ENCODE measurements at places on chromosomes 3 and 15. TPM values are rescaled to one million over a fixed set of nuclear protein-coding genes. Genes with fewer than 3 reads are reported as not detected.

GRCh38 chr3:109806929-109807328 is 469.6 kb upstream of the DPPA4 start:
- DNase-seq = peak; percentile 75

GRCh38 chr15:52464478-52464877 is 64.2 kb downstream of the MYO5A start:
- DNase-seq = no peak

GRCh38 chr15:65275104-65275727 is 11.5 kb downstream of the PARP16 start:
- DNase-seq = no peak

DNA sequence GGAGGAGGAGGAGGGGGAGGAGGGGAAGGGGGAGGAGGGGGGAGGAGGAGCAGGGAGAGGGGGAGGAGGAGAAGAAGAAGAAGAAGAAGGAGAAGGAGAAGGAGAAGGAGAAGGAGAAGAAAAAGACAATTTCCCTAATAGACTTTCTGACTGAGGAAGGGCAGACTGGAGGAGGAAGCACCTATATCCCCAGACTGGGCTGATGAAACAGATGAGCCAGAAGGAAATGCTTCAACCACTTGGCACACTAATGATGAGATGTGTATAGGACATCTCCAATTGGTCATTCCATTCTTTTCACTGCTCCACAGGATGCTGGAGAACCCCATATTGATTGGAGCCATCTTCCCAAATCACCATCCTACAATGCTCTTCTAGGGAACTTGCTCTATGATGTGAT is 69.9 kb downstream of the LYZL4 start:
- no peak for DNase-seq

DNA sequence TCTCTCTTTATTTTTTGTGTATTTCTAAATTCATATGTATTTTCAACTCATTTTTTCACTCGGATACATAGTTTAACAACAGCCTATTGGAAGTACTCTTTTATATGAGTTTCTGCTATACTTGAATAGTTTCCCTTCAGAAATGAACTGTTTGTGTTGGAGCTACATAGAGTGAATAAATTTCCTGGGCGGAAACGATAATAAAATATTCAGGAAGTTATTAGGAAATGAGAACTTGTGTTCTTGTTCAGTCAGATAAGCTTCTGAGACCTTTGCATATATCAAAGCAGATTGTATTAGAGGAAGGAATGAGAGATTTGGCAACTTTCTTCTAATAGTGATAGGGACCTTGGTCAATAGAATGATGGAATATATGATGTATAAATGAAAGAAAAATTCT is 27.3 kb downstream of the NEO1 start:
- peak; percentile 43 for DNase-seq

Gene FBXL2
- total RNA-seq = 1.9 TPM

- peak; percentile 16 for DNase-seq
Measured at GRCh38 chr15:33700695-33701303, 267.5 kb upstream of the CHRM5 start.

- no peak for DNase-seq
Measured at GRCh38 chr3:97872525-97873042, 50.8 kb downstream of the CRYBG3 start.

DNA sequence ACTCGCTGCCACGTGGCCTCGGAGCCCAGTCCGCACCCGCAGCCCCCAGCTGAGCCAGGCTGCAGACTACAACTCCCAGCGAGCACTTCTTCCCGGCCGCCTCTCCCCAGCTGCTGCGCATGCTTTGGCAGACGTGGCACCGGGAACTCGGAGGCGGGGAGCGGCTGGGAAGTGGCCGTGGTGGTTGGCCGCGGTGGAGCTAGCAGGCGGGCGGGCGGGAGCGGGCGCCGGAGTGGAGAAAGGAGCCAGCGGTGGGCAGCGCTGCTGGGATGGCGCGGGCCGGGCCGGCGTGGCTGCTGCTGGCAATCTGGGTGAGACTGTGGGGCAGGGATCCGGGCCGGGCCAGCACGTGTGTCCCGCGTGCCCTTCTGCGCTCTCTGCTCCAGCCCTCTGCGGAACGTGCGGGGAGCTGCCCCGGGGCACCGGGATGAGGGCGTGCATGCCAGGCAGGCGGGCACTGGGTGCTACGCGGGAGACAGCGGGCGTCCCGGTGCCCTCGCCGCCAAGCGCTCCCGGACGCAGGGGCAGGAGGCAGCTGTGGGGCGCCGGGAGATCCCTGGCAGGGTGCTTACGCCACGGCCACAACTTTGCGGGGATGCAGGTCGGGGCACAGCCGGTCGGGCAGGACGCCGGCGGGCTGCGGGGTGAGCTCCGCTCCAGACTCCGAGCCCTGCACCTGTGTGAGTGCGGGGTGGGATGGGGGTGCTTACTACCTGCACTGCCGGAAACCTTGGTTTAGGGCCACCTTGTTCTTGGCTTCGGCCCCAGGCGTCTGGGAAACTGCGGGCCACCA is at the start of gene PDIA5:
PDIA5 (plus strand) TSS at position 130 of the 793 bp plus-strand sequence; CDS start at position 270, 140 bp downstream.
- DNase-seq = peak; percentile 65

Gene CKMT1B
- not detected for total RNA-seq

Gene HESX1
- 2.2 TPM for total RNA-seq

DNA sequence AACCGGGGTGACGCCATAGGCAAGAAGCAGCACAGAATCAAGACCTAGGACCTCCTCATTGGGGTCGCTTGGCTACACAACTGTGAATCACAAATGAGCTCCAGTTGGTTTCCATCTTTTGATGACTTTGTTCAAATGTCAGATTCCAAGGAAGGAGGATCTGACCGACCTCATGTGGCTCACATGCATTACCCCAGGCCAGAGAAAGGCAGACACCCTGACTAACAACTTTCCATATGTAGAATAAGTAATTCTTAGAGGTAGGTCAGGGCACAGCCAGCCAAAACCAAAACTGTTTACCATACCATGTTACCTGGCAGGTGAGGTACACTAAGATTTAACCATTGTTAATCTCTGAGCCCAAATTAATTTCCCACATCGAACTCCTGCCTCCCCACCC is 96.5 kb downstream of the CCNL1 start:
- DNase-seq = no peak

GRCh38 chr15:70466305-70466704 is 297.1 kb downstream of the UACA start:
- no peak for DNase-seq

DNA sequence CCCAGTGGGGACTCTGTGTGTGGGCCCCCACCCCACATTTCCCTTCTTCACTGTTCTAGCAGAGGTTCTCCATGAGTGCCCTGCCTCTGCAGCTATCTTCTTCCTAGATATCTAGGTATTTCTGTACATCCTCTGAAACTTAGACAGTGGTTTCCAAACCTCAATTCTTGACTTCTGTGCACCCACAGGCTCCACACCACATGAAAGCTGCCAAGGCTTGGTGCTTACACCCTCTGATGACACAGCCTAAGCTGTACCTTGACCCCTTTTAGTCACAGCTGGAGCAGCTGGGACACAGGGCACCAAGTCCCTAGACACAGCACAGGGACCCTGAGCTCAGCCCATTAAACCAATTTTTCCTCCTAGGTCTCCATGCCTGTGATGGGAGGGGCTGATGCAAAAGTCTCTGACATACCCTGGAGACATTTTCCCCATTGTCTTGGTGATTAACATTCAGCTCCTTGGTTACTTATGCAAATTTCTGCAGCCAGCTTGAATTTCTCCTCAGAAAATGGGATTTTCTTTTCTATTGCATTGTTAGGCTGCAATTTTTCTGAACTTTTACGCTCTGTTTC is 304.5 kb downstream of the OTOL1 start:
- no peak for DNase-seq

DNA sequence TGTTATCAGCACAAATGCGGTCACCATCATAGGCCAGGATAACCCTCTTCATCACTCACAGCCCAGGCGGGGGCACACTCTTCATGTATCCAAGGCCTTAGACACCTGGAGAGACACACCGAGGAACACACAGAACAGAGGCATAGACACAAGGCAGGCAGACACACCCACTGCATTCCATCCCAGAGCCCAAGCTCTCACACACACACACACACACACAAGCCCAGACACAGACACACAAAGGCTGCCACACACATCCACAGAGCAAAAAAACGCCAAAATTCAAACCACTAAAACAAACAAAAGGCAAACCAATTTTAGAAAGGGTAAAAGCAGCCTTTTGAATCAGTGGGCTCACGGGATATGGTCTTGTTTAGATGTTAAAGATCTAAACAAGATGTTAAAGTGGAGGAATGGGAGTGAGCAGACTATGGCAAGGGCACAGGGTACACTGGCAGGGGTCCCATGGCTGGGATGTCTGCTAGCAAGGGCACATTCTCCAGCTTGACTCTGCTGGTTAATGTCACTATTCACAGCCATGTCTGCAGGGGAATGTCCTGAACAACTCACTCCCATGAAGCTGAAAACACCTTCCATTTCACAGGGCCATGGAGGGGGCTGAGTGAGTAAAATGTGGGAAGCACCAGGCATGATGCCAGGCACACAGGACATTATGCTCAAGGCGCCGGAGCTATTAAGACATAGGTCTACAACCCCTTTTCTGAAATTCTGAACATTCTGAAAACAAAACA is 14.9 kb upstream of the CRABP1 start:
- no peak for DNase-seq

All from hematopoietic multipotent progenitor cell (in vitro differentiated cells).